ENCODE measurements at places on chromosomes 3 and 15. TPM values are rescaled to one million over a fixed set of nuclear protein-coding genes. Genes with fewer than 3 reads are reported as not detected.

The ACKR4 gene
- 13.5 TPM for total RNA-seq

The ZSCAN29 gene
- 19.1 TPM for total RNA-seq

The ERICH6 gene
- total RNA-seq: not detected

The LRRC58 gene
- total RNA-seq: 27.9 TPM

The SPPL2A gene
- total RNA-seq: 500 TPM

The ROBO1 gene
- 24.4 TPM for total RNA-seq

The SLC15A2 gene
- 5.1 TPM for total RNA-seq

The ISL2 gene
- total RNA-seq: not detected

The GOLGA6D gene
- total RNA-seq: not detected

The TTLL13 gene
- total RNA-seq: not detected

The TNFAIP8L3 gene
- total RNA-seq: 42.0 TPM

The CYP8B1 gene
- total RNA-seq: not detected

The CD200 gene
- 22.5 TPM for total RNA-seq

The SLC22A13 gene
- 2.2 TPM for total RNA-seq

The SLC22A14 gene
- total RNA-seq: 0.41 TPM

The AGTR1 gene
- total RNA-seq: 3.8 TPM

The GOLGA8N gene
- total RNA-seq: 36.8 TPM

The GPR171 gene
- total RNA-seq: not detected

The CXCR6 gene
- total RNA-seq: 4.9 TPM

The FBXL22 gene
- 21.2 TPM for total RNA-seq

The ALDH1L1 gene
- total RNA-seq: 62.5 TPM

The ZDHHC19 gene
- total RNA-seq: not detected

The FOXB1 gene
- total RNA-seq: not detected

The MCCC1 gene
- 28.5 TPM for total RNA-seq

The IMPG2 gene
- total RNA-seq: 0.21 TPM

The ERC2 gene
- total RNA-seq: 1.2 TPM

The TUSC7 gene
- not detected for total RNA-seq

The DUOXA2 gene
- total RNA-seq: not detected

The MME gene
- 4.3 TPM for total RNA-seq

The CTXN2 gene
- total RNA-seq: not detected

The ACAD9 gene
- total RNA-seq: 29.9 TPM

The ARRDC4 gene
- total RNA-seq: 31.0 TPM

The FBN1 gene
- total RNA-seq: 258 TPM
